ENCODE measurements at places on chromosomes 12 and 14.

DNA sequence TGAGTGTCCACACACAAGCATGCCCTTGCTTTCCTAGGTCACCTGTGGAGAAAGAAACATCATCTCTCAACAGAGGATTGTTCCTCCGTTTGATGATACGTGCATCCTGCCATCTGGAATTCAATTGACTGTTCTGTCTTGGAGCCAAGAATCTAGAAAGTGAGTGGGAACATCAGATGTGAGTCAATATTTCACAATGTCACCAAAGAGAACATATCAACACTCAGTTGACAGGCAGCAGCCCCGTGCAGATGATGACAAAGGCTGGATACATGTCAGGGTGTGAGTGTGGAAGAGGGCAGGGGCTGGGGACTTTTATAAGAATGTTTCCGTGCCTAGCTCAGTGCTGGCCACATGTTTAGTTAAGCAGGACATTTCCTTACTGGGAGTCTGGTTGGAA lies 76.1 kb downstream of the TBC1D30 start:
- DNase-seq, result no peak

DNA sequence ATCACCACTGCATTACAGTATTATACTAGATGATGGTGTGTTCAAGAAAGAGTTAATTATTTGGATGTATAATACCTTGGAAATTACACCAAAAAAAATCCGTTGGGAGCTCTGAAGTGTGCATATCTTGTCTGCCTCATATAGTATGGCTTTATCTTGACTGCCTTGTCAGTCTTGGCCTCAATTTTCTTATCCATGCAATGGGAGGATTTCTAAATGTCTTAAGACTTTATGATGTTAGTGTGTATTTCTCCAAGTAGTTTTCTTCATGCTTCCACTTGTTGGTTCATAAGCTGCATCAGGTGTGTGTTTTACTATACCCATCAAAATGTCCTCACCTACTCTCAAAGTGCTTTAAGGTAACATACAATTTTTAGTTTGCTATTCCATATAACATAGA lies 84.6 kb downstream of the FGD4 start:
- no peak for DNase-seq

- DNase-seq, result no peak
Measured at GRCh38 chr14:74480046-74480445, 13.1 kb downstream of the NPC2 start.

- DNase-seq, result no peak
Measured at GRCh38 chr12:29844667-29845066, 60.9 kb upstream of the TMTC1 start.

DNA sequence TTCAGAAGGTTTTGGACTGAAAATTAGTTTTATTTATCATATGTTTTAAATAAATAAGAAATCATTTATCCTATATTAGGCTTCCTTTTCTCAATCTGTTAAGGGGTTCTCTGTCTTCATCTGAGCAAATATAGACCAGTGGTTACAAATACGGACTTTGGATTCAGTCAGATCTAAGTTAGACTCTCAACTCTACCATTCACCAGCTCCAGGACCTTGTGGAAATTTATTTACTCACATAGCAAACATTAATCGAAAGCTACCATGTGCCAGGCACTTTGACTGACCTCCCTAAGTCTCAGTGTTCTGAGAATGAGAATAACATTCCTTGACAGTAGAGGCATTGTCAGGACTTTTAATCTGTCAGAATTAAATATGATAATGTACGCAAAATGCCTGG lies 22.3 kb downstream of the KCNK10 start:
- no peak for DNase-seq

DNA sequence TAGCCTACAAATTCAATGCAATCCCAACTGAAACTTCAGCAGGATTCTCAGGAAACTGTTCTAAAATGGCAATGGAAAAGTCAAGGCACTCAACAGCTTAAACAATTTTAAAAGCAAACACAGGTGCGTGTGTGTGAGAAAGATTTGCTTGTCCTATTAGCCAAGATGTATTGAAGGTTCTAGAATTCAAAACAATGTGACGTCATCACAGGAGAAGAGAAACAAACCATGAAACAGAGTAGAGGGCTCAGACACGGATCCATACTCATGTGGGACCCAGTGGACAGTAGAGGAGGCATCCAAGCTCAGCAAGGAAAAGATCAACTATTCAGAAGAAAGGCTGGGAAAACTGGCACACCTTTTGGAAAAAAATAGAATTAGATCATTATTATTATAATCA lies 152.8 kb upstream of the DHRS4 start:
- DNase-seq, result no peak

DNA sequence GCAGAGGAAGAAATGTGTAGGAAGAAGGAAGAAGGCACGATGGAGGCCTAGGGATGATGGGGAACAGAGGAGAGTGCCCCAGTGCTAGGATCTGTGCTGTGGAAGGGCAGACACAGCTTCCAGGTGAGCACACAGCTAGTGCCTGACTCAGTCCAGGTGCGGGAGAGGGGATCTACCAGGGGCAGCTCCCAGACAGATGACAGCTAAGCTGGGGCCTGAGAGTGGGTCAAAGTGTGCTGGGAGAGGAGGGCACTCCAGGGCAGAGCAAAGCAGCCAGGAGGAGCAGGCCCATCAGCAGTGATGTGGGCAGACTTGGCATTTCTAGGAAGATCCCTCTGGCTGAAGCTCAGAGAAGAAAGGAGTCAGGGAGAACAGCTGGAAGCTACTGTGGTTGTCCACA lies 36.7 kb downstream of the LRTM2 start:
- no peak for DNase-seq

DNA sequence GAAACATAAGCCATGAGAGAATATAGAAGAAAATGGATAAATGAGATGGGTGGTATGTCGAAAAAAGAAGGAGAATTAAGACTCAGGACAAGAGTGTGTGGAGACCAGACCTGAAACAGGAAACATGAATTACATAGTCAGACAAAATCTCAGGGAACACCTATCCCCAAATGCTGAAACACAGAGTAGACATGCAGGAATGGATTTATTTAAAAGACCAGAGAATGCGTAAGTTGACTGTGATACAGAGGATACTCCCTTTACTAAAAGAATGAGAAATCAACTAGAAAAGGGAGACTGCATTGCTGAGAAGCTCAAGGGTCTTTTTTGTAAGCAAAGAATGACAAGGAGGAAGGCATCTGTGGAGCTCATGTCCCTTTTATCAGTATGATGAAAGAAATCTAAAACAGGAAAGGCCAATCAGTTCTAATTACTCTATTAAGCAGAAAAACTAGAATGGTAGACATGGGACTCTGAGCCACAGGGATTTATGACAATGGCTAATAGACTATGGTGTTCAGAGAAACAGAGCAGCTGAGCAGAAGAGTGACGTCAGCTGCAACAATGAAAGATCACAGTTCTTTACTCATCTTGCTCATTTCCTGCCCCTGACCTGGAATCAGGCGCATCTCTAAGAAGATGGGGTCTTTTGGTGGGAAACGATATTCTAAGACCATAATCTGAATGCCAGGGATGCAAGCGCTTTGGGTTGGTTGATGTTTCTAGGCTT lies 138.9 kb upstream of the DHRS4 start:
- no peak for DNase-seq

GRCh38 chr14:92924247-92924646 lies 1.3 kb downstream of the CHGA start:
- DNase-seq, result no peak

DNA sequence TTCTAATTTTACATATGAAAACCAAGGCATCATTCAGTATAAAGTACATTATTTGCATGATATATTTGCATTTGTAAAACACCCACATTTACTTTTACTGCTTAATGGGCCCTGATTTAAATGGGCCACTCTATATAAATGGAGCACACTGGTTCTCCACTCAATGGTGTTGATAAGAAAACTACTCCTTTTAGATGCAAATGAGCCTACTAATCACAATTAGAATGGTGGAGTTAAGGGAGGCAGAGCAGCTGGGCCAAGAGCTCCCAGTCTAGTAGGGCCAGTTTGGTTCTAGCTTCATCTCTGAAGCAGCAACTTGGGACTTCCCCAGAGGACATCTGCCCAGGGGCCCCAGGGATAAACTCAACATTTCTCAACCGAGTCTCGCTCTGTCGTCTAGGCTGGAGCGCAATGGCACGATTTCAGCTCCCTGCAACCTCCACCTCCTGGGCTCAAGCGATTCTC lies 120.7 kb downstream of the FOXN3 start:
- peak; percentile 50 for DNase-seq

- no peak for DNase-seq
Measured at GRCh38 chr12:120944645-120945217, 33.6 kb upstream of the HNF1A start.

DNA sequence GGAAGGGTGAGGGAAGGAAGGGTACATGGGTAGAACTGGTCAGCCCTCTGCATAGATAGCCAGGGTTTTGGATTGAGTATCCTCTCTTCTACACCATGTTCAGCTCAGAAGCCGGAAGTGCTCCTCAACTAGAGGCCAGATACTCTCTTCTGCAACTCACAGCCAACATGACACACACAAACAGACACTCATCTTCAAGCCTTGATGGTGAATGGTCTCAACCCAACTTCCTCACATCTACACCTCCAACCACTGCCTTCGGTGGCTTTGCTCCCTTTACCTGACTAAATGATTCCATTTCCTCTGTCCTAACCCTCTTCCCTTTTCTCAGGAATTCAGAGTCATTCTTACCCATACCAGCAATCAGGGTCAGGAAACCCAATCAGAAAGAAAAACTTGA lies 7.6 kb upstream of the FKBP11 start:
- no peak for DNase-seq

DNA sequence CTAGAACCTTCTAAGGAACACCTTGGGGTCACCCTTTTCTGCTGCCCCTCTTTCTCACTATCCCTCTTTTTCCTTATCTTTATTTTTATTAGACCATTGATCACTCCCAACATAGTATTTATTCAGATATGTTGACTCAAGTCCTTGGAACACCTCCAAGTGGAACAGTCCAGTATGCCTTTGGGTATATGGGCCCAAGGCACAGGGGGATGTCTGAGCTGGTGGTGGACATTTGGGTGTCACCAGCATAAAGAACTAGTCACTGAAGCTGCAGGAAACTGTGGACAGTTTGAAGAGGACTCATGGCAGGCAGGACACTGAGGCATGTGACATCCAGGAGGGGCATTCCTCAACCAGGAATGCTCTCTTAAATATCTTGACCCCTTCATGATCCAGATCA lies 105.6 kb downstream of the VEZT start:
- no peak for DNase-seq

GRCh38 chr12:132067182-132067581 lies 76.9 kb downstream of the DDX51 start:
- no peak for DNase-seq

DNA sequence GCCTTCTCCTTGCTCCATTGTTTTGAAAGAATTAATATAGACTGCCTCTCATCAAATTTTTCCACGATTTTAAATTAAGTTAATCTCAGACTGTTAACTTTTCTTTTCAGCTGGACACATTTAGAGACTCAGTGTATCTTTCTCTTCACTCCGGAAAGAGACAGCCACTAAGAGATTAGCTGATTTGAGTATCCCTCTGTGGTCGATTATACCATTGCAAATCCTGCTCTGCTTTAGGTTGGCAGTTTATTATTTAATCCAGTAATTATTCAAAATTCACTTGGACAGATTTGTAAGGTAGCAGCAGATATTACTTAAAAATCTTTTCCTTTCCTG lies 588 bp upstream of the TWF1 start:
- no peak for DNase-seq

DNA sequence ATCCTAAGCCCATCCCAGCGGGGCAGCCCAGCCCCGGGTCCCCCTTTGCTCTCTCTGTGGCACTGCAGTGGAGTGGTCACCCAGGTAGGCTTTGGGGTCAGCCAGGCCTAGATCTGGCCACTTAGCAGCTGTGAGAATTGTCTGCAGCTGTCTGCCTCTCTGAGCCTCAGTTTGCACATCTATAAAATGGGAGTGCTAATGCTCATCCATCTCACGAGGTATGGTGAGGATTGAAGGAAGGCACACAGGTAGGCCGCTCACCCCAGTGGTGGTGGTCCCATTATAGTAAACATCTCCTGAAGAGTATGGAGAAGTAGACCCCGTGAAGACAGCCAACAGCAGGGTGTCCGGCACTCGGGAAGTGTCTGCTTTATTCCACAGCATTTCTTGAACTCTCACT lies 9.2 kb downstream of the FOXN4 start:
- no peak for DNase-seq

GRCh38 chr12:49983892-49984291 lies 11.1 kb downstream of the AQP6 start:
- no peak for DNase-seq

DNA sequence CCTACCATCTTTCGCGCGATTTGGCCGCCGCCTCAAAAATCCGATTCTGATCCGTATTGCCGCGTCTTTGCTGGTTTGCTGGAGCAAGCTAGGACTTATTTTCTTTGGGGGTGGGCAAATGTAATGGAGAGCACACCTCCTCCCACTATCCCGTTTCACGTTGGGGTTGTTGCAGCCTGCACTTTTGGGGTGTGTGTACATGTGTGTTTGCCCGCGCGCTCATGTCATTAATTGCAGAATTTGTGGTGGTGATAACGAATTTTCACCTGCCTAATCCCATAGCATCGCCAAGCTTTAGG lies 657 bp downstream of the METAP2 start:
- DNase-seq, result no peak

DNA sequence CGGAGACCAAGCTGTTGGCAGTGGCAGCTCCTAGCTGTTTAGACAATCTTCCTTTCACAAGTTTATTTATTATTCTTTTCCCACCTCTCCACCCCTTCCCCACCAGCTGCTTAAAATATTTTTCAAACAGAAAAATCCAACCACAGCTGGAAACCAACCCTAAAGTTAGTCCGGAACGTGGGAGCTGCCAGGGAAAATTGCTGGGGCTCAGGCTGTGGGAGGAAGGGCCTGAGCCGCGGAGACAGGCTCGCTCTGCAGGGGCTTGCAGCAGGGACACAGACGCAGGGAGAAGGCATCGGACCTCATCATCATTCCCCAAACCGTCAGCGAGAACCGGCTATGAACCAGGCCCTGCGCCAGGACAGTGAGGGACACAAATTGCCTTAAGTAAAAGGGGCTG lies 16.1 kb upstream of the TMEM106C start:
- no peak for DNase-seq

DNA sequence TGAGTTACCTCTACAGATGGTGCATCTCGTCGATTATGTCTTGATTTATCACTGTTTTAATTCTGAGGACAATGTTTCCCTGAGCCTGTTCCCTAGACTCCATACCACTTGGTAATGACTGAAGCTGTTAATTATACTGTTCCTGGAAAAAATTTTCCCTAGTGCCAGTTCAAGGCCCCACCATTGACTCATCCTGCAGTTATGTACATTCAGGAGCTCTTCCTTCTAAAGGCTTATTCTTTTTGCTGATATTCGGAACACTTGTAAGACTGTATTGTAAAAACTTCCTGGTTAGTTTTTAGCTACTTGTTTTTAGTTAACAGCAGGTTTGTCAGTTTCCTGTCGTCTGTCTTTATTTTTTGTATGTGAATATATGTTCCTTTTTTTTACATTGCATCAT lies 30.4 kb upstream of the PPP2R5E start:
- DNase-seq, result no peak

- no peak for DNase-seq
Measured at GRCh38 chr12:105083031-105083430, 1.2 kb downstream of the ALDH1L2 start.

GRCh38 chr12:46332260-46332659 lies 40.3 kb downstream of the SLC38A2 start:
- no peak for DNase-seq

- DNase-seq, result no peak
Measured at GRCh38 chr12:112116232-112117060, 7.9 kb upstream of the NAA25 start.
